ENCODE measurements at places on chromosomes 1 and 21.

DNA sequence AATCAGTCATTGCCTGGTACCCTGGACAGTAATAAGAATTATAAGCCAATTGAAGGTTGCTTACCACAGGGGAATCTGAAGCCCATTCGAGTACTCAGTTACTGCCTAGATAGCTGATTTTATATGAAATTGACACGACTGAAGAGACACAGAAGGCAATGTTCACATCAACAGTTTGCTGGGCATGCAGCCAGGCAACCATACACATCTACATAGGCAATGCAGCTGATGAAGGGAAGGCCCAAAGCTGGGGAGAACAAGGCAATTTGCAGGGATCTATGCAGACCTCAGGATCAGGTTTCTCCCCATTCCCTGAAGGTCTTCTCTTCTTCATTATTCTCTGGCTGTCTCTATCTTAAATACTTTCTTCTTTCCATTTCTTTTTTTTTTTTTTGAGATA lies 448.7 kb downstream of the PTBP2 start:
- no peak for DNase-seq

DNA sequence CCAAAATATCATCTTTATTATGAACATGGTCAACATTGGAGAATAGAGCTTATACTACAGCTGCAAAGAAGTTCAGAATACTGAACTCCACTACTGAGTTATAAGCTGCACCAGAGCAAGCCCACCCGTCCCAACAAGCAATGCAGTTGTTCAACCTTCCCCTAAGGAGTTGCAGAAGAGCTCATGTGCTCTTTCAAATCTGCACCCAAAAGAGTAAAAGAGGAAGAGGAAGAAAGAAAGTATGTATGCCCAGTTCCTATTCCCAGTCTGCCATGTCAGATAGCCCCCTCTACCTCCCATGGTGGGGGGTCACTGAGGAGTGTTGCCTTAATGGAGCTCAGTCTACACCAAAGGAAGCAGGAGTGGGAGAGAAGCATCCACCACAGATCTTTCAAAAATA lies 6.9 kb downstream of the C1orf162 start:
- DNase-seq, result no peak

- DNase-seq, result no peak
These were observed 24.3 kb downstream of the VAV3 start for GRCh38 chr1:107940701-107941100.

- DNase-seq, result no peak
These were observed 7.3 kb upstream of the ANKRD13C start for GRCh38 chr1:70361727-70362398.

DNA sequence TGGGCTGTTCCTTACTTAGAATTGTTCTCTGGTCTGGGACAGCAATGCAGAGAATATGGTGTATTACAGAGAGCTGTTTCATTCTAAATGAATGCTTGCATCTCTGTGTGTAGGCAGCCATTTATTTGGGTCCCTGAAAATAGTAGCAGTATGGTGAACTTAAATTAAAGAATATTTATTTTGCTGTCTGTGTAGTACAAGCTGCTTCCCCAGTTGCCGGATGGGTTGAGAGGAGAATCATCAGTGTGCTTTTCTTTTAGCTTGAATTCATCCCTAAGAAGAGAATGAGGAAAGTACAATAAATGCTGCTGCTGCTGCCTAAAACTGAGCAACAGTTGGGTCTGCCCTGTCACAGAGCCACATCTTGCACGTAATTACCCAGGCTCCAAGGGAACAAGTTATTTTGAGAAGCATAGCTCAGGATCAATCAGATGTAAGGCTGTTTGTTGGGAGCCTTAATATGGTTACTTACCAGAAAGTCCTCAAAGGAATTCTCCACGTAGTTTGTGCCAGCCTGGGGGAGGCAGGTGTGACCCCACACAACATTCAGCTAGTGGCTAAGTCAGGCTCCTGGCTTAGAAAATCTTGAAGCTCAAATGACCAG lies 16.6 kb downstream of the ACTN2 start:
- no peak for DNase-seq

GRCh38 chr1:173210716-173211231 lies 3.6 kb upstream of the TNFSF4 start:
- DNase-seq, result no peak

DNA sequence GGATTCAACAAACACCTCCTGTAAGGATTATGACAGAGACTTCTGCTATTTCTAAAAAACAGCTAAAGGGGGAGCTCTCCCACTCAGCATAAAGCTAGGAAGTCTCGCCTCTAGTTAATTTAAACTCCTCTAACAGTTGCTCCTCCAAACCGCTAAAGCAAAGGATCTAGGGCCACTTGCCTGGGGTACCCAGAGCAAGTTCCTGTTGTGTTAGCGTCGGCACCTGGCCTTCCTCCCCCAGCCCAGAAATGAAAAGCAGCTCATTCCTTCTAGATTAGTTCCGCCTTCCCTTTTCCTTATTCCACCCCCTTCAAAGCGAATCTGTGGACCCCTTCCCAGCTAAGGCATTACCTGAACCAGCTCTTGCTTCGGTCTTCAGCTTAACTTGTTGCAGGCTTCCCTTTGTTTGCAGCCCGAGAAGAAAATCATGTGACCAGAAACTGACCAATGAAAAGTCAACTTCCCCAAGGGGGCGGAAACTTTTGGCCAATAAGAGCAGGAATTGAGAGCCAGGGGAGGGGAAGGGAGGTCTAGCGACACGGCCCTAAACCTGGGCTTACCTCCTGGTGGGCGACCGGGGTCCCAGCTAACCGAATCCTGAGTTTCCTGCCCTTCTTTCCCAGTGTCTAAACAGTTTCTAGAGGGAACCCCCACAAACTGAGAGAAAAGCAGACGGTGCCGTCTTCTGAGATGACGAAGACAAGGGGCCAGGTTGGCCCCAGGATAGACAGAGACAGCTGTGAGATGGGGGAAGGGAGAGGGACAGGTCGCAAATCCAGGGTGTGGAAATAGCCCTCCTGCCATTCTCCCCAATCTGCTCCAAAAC lies at the start of gene PBXIP1:
Gene PBXIP1, minus strand, starts transcription at position 382 of the 826 bp plus-strand sequence. CDS start 2,378 bp downstream, outside the sequence.
- DNase-seq, result peak; percentile 83

GRCh38 chr21:44875316-44875700 lies 1.8 kb upstream of the PTTG1IP start:
- no peak for DNase-seq

- DNase-seq, result no peak
These were observed 6.8 kb downstream of the ARID1A start for GRCh38 chr1:26702680-26703038.

- DNase-seq, result no peak
These were observed 29.4 kb upstream of the RBM34 start for GRCh38 chr1:235190431-235190830.

GRCh38 chr1:149929856-149930255 lies 2.3 kb upstream of the SF3B4 start:
- no peak for DNase-seq

GRCh38 chr1:70628973-70629372 lies 217.9 kb downstream of the CTH start:
- no peak for DNase-seq

DNA sequence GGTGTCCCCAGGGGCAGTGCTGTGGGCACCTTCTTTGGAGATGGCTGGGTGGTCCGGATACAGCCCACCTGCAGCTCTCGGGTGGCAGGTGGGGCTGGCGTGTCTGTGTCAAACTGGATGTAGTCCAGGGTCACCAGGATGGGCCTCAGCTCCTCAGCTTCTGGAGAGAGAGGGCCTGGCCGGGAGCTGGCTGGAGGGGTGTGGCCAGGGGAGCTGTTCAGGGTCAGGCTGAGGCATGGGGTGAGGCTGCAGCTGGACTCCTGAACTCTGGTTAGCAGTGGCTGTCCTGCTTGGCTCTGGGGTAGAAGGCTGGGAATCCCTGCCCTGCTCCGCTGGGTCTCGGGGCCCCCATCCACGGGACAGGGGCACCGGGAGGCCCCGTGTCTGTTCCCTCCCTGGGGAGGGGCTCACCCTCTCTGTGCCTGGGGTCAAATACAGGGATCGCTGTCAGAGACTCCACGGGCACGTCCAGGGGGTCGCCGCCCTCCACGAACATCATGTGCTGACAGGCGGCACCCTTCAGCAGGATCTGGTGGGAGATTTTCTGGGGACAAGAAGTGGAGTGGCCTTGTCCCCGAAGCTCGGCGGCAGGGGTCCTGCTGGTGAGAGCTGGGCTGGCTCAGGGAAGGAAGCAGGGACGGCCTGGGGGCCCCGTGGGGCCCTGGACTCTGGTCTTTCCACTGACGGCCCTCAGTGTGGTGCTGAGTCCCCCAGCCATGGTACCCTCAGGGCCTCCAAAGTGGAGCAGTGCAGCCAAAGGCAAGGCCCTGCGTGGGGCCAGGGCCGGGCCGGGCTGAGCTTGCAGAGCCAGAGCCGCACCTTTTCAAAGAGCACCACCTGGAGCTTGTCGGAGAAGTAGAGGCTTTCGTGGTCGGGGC lies 4.1 kb upstream of the TMEM52 start:
- no peak for DNase-seq

DNA sequence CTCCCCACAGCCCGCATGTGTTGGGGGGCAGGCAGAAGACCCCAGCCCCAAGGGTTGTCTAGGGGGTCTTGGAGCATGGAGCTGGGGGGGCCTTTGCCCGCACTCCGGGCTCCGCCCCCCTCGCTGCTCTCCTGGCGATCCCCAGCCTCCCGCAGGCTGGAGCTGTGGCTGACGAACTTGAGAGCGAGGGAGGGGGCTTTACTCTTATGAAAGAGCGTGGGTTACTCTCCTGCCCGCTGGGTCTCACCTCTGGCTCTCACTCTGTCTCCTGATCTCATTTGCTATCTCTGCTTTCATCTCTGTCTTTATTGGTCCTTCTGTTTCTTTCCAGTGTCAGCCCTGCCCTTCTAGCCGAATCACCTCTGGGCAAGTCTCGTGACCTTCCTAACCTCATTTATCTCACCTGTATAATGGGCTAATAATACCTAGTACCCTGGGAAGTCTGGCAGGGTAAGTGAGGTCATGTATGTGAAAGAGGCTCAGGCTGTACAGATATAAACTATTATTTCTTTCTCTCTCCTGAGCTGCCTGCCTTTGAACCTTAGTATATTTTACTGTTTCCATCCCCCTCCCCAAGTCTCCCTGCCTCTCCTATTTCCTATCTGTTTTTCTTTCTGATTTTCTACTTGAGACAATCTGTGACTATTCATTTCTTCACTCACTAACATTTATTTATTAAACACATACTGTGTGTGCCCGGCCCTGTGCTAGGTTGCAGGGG lies 731 bp downstream of the EFNA4 start:
- no peak for DNase-seq

DNA sequence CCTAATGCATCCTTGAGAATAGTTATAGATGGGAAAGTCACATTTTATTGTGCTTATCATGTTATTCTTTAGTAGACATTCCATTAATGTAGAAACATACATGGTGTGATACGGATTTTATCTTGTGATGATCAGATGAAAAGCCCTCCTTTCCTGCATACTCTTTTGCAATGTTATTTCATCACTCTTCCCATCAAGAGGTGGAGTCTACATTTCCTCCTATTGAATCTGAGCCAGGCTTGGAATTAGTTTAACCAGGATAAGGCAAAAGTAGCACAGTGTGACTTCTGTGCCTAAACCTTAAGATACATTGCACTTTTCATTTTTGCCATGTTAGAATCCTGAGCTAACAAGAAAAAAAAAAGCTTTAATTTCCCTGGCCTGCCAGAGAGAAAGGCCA lies 393.7 kb upstream of the ST6GALNAC5 start:
- DNase-seq, result no peak

GRCh38 chr1:116119876-116120275 lies 8.7 kb downstream of the MAB21L3 start:
- DNase-seq, result no peak

DNA sequence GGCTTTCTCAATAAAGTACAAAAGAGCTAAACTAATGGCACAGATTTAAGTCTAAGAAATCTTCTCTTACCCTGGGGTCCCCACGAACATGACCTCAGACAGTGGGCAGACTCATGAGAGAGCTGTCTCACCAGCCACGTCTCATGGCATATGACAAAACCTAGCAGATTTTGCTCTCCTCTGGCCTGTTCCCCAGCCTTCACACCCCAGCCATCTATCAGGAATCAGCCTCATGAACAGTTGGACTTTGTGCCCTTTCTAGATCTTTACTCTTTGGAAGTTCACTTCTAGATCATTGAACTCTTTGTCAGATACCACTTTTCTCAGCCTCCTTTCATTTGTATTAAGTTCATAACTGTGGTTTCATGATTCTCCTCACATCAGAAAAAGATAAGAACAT lies 14.2 kb upstream of the HSD3B1 start:
- DNase-seq, result no peak

- peak; percentile 73 for DNase-seq
These were observed 16.4 kb downstream of the EPHA2 start for GRCh38 chr1:16139473-16139962.

DNA sequence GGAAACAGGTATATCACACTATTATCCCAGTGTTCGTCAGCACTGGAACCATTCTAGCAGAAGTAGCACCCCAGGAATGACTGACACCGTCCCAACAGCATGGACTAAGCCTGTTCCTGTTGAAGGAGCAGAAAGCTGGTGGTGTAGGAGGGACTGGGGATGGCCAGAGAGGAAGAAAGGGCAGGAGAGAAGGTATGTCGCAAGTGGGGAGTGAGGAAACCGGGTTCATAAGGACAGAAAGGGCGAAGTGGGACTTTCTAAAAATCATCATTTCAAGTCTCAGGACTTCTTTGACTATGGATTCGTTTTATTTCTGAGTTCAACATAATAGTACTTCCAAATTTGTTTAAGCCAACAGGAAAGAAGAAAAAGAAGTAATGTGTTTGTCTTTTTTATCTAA lies 19.7 kb upstream of the MX1 start:
- DNase-seq, result no peak

DNA sequence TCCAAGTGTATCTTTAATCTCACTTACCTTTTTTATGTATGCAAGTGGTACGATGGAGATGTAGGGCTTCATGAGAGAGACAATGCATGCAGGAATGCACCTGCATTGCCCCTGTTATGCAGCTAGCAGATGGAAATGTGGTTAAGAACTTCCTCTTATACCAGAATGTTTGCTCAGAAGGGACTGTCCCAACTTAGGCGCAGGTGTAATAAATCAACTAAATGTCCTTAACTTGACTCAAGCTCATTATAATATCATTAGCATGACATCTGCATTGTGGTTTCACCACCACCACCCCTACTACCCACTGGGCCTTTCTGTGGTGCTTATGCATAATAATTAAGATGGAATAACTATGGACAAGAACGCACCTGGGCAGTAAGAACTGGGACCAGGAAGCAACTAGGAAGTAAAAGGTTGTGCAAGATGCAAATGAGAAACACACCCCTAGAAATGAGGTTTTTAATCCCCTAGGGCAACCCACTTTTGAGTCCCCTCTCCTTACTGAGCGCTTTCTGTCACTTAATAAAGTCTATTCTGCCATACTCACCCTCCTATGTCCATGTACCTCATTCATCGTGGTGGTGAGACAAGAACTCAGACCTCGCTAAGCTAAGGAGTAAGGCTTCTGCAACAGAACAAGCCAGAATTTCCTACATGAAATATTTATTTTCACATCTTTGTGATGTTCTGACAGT lies 1103.3 kb upstream of the B3GALT2 start:
- DNase-seq, result no peak

DNA sequence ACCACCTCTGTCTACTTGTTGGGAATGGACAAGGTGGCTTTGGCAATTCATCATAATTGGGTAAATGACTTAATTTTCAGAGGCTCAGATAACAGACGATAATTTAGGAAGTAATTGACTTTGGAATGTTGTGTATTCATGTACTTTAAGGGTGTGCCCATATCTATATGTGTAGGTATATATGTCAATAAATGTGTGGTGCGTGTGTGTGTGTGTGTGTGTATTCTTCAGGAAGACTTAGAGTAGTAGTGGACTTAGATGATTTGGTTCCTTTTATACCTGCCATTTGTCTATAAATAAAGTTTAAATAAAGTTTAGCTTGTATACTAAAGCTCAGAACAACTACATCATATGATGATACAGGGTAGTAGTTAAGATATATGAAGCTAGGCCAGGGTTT lies 20.0 kb upstream of the JUN start:
- no peak for DNase-seq

Data from HFF-Myc (cell line).